MG63 (cell line): ENCODE measurements at places on chromosomes 3 and 15.

- no peak for DNase-seq
Observed at GRCh38 chr15:97383516-97383915, 577.0 kb upstream of the ARRDC4 start.

GRCh38 chr3:16396202-16396601, 117.3 kb downstream of the RFTN1 start:
- no peak for DNase-seq

GRCh38 chr3:148975696-148976095, 15.6 kb upstream of the GYG1 start:
- no peak for DNase-seq

DNA sequence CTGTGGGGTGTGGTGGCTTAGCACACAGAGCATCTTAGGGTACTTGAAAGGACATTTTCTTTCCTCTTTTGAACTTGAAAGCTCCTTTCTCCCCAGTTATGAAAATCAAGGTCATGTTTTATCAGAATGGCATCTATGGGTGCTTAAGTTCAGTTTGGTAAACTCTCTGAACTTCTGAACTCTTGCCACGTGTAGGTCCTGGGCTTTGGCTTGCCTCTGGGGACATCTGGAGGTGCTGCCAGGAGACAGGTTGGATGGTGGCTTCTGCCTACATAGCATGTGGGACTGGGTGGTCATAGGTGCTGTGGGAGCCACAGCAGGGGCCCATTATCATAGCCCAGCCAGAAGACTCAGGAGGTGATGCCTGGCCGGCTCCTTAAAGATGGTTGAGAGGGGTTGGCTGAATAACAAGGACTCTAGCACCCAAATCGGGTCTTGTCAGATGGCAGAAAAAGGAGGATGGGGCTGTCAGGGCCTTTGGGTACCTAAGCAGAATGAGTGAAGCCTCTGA, 15.6 kb downstream of the GHRL start:
- DNase-seq = no peak

DNA sequence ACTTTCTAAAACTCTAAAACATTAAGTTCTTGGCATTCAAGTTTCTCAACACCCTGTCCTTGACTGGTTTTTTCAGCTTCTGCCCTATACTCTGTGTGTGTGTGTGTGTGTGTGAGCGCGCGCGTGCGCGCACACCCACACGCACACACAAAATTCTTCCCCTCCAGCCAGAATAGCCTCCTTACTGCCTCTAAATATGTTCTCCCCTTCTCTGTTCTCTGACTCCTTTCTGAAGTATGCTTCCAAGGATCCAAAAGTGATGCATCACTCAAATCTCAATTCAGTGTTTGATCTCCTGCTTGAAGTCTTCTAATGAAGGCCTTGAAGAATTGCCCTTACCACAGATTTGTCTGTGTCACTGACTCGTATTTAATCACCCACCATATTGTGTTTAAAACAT, 129.8 kb downstream of the SLC25A26 start:
- DNase-seq = no peak

DNA sequence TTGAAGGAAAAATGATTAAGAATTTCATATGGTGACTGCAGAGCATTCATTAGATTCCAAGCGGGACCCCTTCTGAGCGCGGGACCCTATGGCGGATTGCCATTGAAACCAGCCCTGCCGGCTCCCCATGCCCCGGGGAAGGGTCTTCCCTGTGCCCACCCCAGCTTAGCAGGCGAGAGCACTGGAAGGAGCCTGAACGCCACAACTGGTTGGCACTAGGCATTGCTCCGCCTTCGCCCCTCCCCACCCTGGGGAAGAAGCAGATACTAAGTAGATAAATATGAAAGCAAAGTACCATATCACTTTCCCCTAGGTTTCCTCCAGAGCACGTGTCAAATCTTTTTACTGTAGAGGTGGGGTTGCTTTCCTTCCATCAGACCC, 70.7 kb downstream of the CYP19A1 start:
- peak; percentile 34 for DNase-seq

- no peak for DNase-seq
Observed at GRCh38 chr3:106640353-106640752, 736.9 kb upstream of the CCDC54 start.

DNA sequence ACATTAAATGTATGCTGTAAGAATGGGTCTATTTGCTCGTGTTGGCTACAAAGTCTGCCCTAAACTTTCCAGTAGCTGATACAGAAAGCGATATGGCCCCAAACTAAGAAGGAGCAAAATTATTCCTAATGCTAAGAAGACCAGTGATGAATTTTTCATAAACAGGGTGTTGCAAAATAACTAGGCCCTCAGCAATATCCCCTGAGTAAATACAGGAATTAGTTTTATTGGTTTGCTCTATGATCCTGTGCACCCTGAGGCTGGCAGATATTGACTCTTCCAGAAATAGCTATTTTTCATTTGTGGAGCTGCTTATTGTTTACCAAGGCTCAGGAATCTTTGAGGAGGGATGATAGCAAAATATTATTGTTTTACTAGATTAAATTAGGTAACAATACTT, 60.9 kb upstream of the CCNL1 start:
- no peak for DNase-seq

DNA sequence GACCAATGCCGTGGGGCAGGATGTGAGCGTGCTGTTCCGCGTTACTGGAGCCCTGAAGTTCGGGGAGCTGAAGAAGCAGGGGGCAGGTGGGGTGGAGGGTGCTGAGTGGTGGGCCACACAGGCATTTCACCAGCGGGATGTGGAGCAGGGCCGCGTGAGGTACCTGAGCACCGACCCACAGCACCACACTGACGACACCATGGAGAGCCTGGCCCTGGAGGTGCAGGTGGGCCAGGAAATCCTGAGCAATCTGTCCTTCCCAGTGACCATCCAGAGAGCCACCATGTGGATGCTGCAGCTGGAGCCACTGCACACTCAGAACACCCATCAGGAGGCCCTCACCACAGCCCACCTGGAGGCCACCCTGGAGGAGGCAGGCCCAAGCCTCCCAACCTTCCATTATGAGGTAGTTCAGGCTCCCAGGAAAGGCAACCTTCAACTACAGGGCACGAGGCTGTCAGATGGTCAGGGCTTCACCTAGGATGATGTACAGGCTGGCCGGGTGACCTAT, 179.6 kb downstream of the TBC1D2B start:
- no peak for DNase-seq

- DNase-seq = no peak
Observed at GRCh38 chr3:129526121-129526900, 2.1 kb upstream of the RHO start.

GRCh38 chr3:99970198-99970597, 144.1 kb downstream of the FILIP1L start:
- no peak for DNase-seq

GRCh38 chr3:177262396-177262795, 65.1 kb upstream of the TBL1XR1 start:
- DNase-seq = no peak

DNA sequence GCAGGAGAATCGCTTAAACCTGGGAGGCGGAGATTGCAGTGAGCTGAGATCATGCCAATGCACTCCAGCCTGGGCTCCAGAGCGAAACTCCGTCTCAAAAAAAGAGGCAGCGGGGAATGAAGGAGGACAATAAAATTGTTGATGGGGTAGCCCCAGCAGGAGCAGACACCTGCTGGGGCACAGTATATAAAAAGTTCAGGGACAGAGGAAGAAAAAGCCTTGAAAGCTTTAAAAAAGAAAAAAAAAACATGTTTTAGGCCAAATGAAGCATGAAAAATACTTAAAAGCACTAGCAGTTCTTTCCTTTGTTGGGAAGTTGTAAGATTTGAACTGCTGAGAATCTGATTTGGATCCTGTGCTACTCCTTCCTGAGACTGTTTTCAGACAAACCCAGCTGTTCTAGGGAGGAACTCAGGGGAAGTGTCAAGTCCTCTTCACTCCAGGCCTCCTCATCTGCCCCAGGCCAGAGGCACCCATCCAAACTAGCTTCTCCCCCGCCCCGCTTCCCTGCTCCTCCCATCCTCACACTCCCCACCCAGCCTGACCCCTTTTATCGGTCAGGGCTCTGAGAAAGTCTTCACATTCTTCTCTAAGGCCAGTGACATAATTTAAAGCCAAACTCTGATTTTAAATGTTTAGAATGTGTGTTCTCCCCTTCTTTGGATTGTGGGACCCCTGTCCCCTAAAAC, 4.9 kb downstream of the IL17RD start:
- DNase-seq = no peak

DNA sequence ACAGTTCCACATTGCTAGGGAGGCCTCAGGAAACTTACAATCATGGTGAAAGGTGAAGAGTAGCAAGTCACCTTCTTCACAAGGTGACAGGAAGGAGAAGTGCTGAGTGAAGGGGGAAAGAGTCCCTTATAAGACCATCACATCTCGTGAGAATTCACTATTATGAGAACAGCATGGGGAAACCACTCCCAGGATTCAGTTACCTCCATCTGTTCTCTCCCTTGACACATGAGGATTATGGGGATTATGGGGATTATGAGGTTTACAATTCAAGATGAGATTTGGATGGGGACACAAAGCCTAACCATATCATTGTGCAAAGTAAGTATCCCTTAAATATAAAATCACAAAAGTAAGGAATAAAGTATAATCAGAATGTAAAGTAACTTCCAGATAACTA, 375.9 kb upstream of the NAALADL2 start:
- no peak for DNase-seq

- DNase-seq = no peak
Observed at GRCh38 chr15:68158046-68158628, 47.0 kb downstream of the CALML4 start.

DNA sequence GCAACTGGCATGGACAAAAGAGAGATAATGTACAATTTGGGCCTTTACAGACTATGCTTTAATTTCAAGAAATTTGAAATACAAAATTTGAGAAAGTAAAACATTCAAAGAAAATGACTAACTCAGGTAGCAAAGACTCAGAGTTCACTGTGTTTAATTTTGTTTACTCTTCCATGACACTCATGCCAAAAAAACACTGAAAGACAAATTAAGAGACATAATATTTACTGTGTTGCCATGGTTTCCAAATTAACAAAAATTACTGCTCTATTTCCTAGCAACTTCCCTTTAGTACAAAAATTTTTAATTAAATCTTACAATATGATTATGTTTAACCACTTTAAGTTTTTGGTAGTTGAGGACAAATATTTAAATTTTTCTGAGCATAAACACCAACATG, 29.6 kb downstream of the LRRFIP2 start:
- no peak for DNase-seq

- no peak for DNase-seq
Observed at GRCh38 chr3:176759815-176760506, 437.3 kb downstream of the TBL1XR1 start.

DNA sequence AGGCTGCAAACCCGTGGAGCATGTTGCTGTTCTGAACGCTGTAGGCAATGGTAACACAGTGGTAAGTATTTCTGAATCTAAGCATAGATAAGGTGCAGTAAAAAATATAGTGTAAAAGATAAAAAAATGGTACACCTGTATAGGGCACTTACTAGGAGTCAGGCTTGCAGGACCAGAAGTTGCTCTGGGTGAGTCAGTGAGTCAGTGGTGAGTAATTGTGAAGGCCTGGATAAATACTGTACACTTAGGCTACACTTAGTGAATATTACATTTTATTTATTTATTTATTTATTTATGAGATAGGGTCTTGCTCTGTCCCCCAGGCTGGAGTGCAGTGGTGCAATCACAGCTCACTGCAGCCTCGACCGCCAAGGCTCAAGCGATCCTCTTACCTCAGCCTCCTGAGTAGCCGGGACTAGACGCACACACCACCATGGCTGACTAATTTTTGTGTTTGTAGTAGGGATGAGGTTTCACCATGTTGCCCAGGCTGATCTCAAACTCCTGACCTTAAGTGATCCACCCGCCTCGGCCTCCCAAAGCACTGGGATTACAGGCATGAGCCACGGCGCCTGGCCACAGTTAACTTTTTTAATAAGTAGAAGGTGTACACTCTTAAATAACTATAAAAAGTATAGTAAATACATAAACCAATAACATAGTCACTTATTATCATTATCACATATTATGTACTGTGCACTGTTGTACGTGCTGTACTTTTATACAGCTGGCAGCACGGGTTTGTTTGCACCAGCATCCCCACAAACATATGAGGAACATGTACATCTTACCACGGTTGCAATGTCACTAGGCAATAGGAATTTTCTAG, 155.1 kb downstream of the IGF1R start:
- DNase-seq = peak; percentile 47

DNA sequence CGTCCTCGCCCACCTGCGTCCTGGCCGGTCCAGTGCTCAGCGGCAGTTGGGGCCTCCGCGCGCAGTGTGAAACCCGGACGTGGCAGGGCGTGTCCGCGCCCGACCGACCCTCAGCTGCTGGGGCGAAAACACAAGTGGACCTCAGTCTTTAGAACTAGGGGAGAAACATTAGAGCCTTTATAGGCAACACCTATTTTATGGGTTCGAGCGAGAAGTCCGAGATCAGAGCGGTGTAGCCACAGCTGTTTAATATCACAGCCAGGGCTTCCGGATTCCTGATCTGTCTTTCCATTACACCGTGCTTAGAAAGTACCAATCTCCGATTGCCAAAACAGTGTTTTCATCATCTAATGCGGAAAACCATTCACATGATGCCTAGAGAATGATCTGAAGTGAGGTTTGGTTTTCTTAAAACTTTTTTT, 506 bp downstream of the RAD51 start:
- DNase-seq = peak; percentile 48

GRCh38 chr3:105413343-105413887, 46.7 kb downstream of the ALCAM start:
- DNase-seq = no peak

DNA sequence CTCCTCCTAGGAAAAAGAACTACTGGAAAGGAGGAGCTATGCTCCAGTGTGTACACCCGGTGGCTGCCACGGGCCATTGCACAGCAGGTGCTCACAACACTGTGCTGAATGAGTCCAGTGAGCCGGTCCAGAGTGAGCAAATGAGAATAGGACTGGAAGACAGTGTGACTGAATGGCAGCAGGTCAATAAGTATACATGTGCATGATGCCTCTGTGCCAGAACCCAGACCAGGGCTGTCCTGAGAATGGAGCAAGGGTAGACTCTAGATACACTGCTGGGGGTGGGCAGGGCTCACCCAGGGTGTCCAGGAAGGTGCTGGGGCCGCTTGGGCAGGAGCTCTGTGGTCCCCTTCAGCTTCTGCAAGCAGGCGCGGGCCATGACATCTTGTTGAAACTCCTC, 8.3 kb downstream of the POLG start:
- no peak for DNase-seq

DNA sequence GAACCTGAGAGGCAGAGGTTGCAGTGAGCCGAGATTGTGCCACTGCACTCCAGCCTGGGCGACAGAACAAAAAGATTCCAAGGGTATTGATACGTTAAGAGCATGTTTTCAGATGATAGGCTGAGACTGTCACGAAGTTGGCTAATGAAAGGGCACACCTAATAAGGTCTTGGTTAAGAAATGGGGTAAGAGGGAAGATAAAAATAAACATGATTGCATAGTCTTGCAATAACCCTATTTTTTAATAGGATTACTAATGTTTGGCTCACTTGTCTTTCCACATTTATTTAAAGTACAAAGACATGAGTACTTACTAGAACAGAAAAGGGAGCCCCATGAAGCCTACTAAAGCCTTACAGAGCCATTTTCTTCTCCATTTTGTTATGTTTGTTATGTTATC, 109.0 kb downstream of the FRMD4B start:
- no peak for DNase-seq

GRCh38 chr3:26750263-26750662, 127.7 kb downstream of the LRRC3B start:
- DNase-seq = no peak
